Uterus (tissue), 4 donors: ENCODE measurements at places on chromosomes 7 and 10. TPM values are rescaled to one million over a fixed set of nuclear protein-coding genes. Genes with fewer than 3 reads are reported as not detected.

Gene CCDC172
- not detected for total RNA-seq

Gene ASAH2
- total RNA-seq = 1.6 TPM

Gene CPN1
- total RNA-seq = not detected

Gene TAS2R4
- 6.5 TPM for total RNA-seq

Gene MSMB
- not detected for total RNA-seq

Gene HMX2
- total RNA-seq = not detected

Gene OR2A42
- 0.15 TPM for total RNA-seq

Gene TEX36
- total RNA-seq = not detected

Gene LSM8
- 32.4 TPM for total RNA-seq
